ENCODE measurements at places on chromosomes 7 and 10.

GRCh38 chr10:71302874-71303568 lies 16.0 kb upstream of the SLC29A3 start:
- DNase-seq, result no peak

- DNase-seq, result no peak
Observed at GRCh38 chr7:131212114-131212513, 115.6 kb upstream of the MKLN1 start.

- DNase-seq, result no peak
Observed at GRCh38 chr10:45463244-45464116, 89.5 kb downstream of the ALOX5 start.

DNA sequence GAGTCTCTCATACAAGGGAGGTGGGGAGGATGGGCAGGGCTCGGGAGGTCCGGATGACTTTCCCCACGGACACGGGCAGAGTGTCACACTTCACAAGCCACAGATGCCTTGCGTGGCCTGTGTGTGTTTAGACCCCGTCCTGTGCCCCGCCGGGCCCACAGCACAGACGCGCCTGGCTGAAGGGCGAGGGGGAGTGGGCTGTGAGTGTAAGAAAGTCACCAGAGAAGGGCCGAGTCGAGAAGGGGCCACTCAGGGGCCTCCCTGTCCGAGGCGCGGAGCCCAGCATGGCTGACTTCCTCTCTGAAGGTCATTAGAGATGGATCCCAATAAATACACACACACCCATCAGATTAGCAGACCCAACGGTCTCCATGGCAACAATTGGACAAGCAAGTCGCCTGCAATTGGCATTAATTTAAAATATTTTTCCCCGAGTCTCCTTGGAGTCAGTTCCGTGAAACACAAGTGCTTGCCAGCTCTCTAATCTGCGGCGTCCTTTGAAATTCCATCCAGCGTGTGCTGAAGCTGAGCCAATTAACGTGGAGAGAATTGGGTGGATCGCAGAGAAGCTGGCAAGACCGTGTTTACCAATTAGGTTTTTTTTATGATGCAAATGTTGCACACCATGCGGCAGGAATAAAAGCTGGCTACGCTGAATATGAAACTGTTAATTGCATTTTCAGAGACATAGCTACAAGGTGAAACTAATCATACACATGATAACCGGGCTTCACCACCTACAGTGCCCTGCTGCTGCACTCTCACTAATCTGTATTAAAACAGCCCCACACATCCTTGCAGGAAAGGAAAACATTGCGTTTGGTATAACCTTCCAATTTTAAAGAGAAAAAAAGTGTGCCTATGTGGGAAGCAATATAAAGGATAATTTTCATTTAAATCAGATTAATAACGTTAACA lies 571.2 kb downstream of the PTPRN2 start:
- DNase-seq, result no peak

- DNase-seq, result no peak
Observed at GRCh38 chr7:51517187-51517586, 200.6 kb upstream of the COBL start.

- no peak for DNase-seq
Observed at GRCh38 chr7:80618096-80618495, 20.3 kb upstream of the CD36 start.

DNA sequence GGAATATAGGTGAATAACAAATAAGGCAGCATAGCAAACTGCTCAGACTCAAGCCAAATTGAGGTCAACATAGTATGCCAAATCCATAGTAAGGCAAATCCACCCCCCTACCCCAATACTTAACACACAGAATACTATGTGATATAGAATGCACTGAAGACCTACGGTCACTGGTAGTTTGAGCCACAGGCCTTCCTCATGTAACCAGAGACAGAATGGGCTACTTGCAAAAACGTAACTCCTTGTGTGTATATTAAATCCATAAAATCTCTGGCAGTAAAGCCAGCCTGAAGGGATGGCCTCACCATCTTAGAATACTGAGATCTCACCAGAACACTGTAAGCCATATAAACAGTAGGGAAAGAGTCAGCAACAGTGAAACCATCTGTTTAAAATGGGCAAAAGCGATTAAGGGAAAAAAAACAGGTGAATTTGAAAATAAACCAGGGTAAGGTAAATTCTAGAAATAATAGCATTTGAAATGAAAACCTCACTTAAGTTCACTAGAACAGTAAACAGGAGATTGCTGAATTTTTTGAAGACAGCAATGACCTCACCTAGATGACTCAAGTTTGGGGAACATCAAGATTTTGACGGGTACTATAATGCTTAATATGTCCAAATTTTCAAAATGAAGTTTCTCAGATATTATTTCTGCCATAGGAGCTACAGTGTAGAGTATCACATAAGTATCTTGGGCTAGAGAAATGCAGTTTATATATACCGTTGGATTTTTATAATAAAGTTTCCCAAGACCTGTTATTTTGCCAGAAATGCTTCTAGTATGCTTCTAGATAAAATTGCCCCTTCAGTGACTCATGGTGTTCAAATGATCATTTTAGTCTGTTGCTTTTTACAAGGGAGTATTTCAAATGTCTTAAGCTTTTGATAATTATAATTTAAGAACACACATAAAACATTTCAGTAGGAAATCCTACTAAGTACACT lies 13.9 kb downstream of the HNRNPA2B1 start:
- DNase-seq, result no peak

DNA sequence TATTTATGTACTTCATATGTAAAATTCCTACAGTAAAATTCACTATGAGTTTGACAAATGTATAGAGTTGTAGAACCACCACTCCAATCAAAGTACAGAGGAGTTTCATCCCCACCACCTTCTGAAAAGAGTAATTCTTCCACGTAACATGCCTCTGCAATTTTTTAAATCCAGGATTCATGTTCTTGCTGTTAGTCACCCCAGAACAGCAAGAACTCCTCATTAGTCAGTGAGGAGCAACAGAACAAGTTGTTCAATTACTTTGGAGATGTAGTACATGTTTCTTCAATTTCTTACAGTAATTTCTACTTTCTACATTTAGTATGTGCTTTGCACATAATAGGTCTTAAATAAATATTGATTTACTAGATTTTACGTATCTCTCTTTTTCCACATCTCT lies 248.1 kb downstream of the ABCA13 start:
- no peak for DNase-seq

DNA sequence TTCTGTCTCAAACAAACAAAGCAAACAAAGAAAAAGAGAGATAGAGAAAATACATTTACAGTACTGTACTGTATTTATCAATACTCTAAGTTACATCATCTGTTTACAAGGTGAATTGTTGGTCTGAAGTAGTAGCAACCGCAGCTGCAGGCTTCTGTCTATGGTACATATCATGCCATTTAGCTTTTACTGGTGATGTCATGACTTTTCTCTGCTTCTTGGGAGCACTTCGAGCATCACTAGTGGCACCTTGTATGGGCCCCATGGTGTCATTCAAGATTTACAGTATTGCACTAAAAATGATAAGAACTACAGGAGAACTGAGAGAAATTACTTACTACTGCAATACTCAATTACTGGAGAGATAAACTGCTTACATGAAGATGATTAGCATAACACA lies 826.9 kb downstream of the CNTNAP2 start:
- DNase-seq, result no peak

DNA sequence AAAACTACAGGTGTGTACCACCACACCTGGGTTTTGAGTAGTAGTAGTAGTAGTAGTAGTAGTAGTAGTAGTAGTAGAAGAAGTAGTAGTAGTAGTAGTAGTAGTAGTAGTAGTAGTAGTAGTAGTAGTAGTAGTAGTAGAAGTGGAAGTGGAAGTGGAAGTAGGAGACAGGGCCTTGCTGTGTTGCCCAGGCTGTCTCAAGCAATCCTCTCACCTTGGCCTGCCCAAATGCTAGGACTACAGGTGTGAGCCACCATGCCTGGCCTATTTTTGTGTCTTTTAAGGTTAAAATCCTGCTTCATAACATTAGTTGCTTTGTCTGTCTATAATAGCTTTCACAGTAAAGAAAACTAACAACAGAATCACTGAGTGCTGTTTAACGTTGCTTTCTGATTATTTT lies 111.7 kb downstream of the PODXL start:
- no peak for DNase-seq

DNA sequence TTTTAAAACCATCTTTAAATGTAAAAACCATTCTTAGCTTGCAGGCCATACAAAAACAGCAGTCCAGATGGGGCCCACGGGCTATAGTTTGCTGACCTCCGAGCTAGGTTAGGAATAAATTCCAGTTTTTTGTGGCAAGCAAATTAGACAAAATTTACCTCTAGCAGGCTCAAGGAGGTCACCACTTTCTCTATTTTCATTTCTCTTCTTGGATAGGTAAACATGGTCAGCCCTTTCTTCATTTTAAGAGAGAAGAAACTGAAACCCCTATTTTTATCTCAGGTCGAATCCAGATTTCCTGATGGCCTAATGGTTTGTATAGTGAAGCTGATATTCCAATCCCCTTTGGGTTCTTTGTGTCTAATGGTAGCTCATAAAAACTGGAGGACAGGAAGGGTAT lies 10.7 kb downstream of the IKZF5 start:
- no peak for DNase-seq

DNA sequence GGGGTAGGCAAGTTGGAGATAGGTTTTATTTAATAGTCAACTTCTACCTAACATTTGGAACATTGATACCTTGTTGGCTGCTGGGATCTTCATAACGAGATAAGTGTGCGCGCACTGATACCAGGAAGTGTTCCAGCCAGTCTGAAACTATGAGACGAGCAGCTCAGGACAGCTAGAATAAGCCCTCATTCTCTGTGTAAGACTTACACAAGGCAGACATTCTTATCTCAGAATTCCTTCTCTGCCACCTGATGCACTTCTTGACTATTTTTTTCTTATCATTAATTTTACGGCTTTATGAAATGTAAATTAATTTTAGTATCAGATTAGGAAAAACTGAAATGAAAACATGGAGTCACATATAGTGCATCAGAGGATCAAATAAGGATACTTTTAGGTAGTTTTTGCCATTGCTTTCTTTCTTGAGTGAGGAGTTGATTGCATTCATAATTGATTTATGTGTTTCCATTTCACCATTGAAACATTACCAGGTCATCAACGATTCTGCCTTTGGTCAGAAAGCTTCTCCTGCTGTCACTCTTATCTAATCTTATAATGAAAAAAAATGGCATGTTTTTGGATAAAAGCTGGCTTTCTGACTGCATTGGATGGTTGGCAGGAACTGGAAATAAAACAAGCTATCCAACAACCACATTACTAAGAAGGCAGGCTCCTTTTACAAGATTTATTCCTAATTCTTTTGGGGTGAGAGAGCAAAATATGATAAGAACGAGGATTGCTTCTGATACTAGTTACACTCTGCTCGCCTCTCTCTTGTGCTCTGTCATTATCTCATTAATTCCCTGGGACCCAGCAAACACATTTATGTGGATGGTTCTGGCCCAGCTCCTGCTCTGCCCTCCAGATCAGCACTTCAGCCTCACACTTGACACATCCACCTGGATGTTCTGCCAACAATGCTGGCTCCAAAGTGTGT lies 40.4 kb upstream of the ABCB5 start:
- DNase-seq, result no peak

DNA sequence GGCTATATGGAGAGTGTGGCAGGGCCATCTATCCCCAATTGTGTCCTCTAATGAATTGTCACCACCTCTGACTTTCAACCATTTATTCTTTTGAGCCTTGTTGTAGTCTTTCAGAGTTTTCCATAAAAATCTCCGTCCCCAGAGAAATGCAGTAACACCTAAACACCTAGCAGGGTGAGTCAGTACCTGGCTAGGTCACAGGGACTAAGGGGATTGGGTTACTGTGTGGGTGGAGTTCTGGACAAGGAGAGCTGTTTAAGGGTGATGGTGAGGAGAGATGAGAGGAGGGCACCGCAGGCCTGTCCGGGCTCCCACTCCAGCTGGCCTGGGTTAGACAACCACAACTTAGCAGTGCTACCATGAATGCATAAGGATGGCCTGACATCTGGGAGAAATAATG lies 186.2 kb upstream of the LYZL1 start:
- no peak for DNase-seq

Data from T-helper 22 cell (primary cell).